ENCODE measurements at places on chromosomes 1 and 21. TPM values are rescaled to one million over a fixed set of nuclear protein-coding genes. Genes with fewer than 3 reads are reported as not detected.

- DNase-seq = no peak
These were observed 924 bp upstream of the CAMSAP2 start for GRCh38 chr1:200737647-200738291.

GRCh38 chr1:171160639-171161354 lies 24.3 kb upstream of the FMO2 start:
- no peak for DNase-seq

- DNase-seq = no peak
These were observed 867.4 kb downstream of the KCNT2 start for GRCh38 chr1:195740862-195741261.

DNA sequence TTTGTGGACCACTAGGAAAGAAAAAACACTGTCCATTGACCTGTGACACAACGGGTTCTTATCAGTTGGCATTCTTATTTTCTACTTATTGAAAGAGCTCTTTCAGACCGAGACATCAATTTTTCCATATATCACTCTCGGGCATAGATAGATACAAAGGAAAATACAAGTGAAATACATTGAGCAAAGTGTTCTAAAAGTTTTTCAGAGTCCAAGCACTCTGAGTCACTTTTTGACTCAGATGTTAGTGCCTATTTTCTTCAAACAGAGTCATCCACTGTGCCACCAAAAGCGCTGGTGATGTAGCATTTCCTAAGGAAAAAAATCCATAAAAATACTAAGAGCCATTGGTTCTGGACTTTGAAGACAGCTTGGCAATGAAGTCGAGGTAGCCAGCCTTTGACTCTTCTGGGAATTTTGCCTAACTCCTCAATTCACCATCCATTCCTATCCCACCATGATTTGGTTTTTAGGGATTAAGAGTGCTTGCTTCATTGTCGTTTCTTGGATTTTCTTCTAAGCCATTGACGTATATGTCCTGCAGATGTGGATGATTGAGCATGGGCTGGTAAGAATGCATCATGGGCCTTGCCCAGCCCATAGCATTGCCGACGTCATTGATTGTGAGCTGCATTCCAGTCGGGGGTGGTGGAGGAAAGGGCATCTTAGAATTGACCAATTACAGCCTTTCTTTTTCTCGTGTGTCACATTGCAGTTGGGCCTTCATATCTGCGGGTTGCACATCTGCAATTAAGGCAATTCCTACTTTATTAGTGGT lies 10.6 kb downstream of the GALNT2 start:
- no peak for DNase-seq

GRCh38 chr1:188584119-188584518 lies 1755.4 kb downstream of the PLA2G4A start:
- no peak for DNase-seq

- DNase-seq = no peak
These were observed 157.3 kb downstream of the CASZ1 start for GRCh38 chr1:10639011-10639774.

DNA sequence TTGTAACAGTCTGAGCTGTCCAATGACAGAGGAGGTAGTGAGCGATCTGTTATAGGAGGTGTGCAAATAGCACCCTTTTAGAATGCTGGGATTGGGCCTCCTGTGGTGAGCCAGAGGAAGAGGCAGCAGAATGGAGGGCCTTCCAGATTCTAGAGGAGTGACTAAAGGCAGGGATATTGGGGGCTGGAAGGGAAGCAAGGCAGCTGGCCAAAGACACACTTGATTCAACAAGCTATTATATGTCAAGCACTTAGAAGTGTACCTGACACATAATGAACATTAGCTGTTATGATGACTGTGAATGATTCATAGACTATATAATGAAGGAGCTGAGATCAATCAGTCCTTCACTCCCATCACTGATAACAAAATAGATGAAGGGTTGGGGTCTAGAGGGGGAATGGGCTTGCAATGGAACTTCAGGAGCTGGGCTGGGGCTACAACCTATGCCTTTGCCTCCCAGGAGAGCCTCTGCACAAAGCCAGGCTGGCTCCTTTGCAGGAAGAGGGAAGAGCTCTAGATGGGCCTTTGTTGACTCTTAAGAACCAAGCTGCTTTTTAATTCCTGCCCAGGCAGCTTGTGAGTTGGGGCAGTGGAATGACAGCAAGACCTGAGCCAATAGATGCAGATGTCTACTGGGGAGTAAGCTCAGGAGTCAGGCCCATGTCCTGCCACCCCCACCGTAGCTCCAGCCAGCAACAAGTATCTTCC lies 2.3 kb upstream of the MKNK1 start:
- no peak for DNase-seq

- DNase-seq = no peak
These were observed 42.9 kb downstream of the VPS13D start for GRCh38 chr1:12272770-12273169.

DNA sequence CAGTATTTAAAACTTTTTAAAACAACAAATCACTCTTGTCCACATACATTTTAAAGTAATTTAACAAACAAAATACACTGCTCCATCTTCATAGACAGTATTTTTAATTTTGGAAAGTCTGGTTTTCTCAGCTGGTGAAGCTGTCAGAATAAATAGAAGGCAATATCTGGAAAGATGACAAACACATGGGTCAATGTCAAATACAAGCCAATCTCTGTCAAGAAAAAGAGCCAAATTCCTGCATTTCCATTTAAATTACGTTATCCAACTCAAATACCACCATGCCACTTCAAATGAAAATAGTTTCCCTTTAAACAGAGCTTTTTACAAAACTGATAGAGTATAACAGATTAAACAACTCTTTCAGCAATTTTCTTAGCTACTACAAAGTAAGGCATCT lies 176.5 kb downstream of the RERE start:
- DNase-seq = no peak

DNA sequence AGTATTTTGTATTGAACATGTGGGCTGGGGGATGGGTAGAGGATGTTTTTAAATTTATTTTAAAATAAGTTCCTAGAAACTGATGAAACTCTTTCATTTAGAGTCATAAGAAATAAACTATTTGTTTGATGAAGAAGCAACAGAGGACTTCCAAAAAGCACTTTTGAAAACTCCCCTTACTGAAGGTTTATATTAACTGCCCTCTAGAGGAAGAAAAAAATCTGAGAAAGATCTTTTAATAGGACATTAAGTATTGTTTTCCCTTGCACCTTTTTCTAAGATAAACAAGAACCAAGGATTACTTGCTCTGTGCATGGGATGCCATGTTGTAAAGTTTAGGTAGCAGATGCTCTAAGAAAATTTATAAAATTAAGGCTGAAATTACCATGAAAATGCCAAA lies 14.1 kb downstream of the DISP1 start:
- DNase-seq = no peak

DNA sequence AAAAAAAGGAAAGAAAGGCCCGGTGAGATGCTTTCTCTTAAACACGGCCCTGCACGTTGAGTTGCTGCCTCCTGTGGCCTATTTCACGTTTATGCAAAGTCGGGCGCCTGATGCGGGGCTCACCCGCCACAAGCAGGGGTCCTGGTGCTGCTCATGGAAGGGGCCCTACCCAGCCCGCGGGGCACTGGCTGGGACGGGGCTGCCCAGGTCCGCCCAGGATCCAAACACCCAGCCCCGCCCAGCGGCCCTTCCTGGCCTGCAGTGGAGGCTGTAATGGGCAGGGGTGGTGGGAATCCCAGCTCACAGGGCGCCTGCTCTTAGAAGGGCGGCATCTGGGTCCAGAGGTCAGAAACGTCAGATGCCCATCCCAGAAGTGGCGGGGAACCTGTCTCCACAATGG lies 1.6 kb downstream of the COL6A2 start:
- DNase-seq = no peak

GRCh38 chr1:172184506-172185191 lies 235.8 kb upstream of the C1orf105 start:
- no peak for DNase-seq

DNA sequence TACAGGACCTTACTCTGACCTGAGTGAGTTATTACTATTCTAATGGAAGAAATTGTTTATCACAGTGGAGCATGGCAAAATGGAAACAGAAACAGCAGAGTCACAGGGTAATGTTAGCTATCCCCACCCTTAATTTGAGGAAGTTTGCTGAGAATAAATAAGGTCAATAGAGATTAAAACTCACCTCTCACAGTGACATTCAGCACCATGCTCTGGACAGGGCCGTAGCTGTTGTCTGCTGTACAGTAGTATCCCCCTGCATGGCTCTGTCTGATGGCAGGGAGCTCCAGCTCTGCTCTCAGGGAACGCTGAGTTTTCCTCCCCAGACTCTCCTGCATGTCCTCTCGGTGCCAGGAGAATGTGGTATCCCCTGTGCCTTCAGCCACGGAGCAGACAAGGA lies 11.9 kb downstream of the FCRL4 start:
- DNase-seq = no peak

- no peak for DNase-seq
These were observed 37.2 kb downstream of the CFH start for GRCh38 chr1:196689001-196689400.

- DNase-seq = no peak
These were observed 388.4 kb downstream of the DISC1 start for GRCh38 chr1:232014941-232015340.

DNA sequence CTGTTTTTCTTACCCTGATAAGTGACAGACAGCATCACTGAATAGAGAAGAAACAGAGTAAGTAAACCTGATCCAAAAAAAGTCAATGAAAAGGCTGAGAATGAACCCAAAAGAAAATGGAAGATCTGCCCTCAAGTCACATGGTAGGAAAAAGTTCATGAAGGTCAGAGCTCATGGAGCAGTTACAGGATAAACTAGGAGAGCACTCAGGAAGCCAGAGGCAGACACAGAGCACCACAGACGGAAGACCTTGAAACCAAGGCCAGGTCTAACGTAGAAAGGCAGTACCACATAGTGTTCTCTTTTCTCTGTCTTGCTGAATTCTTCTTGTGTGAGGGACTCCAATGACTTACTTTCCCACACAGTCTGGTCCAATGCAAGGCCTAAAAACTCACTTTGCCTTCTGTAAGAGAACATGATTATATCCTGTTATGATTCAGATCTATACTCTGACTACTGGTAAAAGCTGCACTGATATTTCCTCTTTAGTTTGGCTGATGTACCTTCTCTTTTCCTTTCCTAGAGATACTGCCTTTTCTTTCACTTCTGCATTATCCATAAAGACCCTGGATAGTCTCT lies 40.8 kb downstream of the RTCA start:
- DNase-seq = no peak

DNA sequence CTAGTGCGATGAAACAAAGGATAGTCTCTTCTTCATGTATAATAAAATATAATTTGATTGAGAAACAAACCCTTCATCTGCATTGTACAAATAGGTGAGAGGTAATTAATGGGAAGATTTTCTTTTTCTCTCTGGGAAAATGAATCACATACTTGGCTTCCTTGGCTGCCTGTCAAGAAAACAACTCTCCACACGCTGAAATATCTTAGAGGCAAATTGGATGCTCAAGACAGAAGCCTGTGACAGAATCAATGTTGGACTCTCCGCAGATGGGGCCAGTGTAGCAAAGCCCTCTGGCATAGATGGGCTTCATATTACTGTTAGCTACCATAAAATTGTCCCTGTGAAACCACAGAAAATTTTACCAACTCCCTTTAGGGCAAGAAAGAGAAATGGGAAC lies 186.6 kb downstream of the GRIK1 start:
- DNase-seq = no peak

DNA sequence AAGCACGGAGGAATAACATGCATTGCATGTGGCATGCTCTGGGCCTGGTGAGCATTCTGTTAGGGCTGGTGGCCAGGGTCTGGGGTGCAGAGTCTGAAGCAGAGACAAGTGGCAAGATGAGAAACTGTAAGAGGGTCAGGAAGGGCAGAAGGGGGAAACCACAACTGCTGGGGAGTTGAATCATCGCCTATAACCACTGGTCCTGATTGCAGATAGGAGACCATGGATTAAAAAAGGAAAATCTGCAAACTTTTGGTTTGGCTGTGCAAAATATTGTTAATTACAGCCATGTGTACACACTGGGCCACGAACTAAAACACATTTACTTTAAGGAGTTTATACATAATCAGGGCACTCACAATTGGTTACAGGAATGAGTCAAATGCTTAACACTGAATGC lies 76.6 kb downstream of the TGFBR3 start:
- no peak for DNase-seq

- DNase-seq = no peak
These were observed 1.2 kb downstream of the ELK4 start for GRCh38 chr1:205630651-205631009.

- DNase-seq = no peak
These were observed 51.4 kb downstream of the SLC9A1 start for GRCh38 chr1:27103498-27103897.

DNA sequence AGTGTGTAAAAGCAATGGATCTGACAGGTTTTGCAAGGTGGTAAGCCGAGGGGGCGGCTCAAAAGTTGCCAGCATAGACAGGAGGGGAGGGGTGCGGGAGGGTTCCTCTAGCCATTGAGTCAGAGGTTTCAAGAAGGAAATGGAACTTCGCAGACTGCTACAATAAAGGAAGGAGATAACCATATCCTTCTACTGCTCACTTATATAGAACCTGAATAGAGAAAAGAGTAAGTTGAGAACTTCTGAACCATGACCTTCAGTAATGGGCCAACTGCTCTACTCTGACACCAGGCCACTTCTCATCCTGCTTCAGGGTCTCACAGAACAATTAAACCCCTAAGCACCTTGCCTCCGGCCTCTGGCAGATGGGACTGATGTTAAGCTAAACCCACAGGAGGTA lies 26.3 kb upstream of the BCAR3 start:
- DNase-seq = no peak

DNA sequence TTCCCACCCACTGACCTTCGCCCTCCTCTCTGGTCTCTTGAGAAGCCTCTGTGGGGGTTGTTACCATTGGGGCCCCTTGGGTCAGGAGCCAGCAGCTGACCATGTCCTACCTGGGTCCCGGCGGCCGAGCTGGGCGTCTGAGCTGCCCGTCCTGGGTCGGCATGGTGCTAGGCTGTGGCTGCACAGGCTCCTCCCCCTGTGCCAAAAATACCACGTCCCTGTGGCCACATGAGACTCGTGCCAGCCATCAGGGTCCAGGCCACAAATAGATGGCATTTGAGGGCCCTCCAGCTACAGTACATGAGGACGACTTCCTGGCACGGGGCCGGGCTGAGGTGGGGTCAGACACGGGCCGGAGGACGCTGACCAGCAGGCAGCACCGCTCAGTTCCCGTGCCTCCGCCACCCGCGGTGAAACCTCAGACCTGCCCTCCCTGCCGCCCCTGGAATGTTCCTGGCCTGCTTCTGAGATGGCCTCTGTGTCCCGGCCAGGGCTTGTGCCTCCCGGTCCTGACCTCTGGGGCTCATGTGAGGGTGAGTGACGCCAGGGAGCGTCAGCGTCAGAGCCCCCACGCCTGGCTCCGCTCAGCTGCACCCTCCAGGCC lies at the start of gene PERM1:
PERM1 (minus strand) TSS at position 139 of the 604 bp plus-strand sequence. CDS start 1,064 bp downstream, outside the sequence.
- DNase-seq = no peak

Gene CFHR5
- total RNA-seq = not detected

Gene BOLA1
- total RNA-seq = 10.2 TPM

Gene KCND3
- 10.6 TPM for total RNA-seq

Gene ZP4
- not detected for total RNA-seq

Gene ITLN2
- not detected for total RNA-seq

Gene ALG6
- total RNA-seq = 52.6 TPM

Gene LDLRAD1
- not detected for total RNA-seq

Gene LRRN2
- 7.7 TPM for total RNA-seq

Gene GLIS1
- not detected for total RNA-seq

Gene MAN1C1
- total RNA-seq = 5.3 TPM

Gene NBPF15
- 51.0 TPM for total RNA-seq

Gene EXTL1
- total RNA-seq = 1.2 TPM
